Left lung (tissue), 14 donors: ENCODE measurements at places on chromosomes 3 and 15. TPM values are rescaled to one million over a fixed set of nuclear protein-coding genes. Genes with fewer than 3 reads are reported as not detected.
A peak's percentile ranks its signal among the peaks of the same experiment; 100 is the strongest.

DNA sequence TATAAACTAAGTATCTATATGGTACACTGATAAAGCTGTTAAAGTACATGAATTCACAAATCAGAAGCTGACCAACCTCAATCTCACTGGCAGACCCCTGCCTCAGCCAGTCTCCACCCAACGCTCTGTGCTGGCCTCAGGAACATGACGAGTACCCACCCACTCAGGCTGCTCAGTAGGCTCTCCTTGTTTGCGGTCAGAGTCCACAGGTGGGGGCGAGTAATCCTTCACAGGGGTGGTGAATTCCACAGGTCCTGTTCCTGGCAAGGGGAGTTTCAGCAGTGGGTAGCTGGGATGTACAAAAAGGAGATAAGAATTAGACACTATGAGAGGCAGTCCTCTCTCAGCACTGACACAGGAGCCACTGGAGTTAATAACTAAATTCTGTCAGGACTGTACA, 40.9 kb downstream of the SCAP start:
- H3K4me3 ChIP-seq, result no peak overlapping the region
- no peak overlapping the region for H3K27ac ChIP-seq
- no peaks in the 10 kb centered on the region for H3K27me3 ChIP-seq

DNA sequence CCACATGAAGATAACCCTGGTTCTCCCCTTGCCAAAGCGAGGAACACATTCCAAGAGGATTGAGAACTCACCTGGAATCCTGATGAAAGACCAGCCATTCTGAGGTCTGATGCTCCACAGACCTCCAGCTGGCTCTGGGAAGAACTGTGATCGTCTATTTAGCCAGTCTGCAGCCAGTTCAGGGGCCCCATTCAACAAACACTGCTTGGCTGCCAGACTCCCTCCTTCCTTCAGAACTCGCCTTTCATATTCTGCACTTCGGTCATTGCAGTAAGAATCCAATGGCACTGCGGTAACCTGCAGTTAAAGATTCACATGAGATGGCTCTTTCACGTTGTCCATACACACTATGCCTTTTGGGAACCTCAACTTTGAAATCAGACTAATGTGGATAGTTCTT, 67.6 kb downstream of the CHAC1 start:
- no peak for DNase-seq
- no peaks in the 10 kb centered on the region for H3K36me3 ChIP-seq
- H3K4me3 ChIP-seq, result no peak overlapping the region
- no peaks in the 10 kb centered on the region for H3K27me3 ChIP-seq

GRCh38 chr15:83971992-83972391, 263.6 kb upstream of the GOLGA6L4 start:
- no peaks in the 10 kb centered on the region for H3K27me3 ChIP-seq
- no peak overlapping the region for H3K27ac ChIP-seq
- H3K4me1 ChIP-seq, result no peaks in the 10 kb centered on the region
- no peak for DNase-seq

- H3K36me3 ChIP-seq, result no peaks in the 10 kb centered on the region
- peaks cover 43% of the 10 kb centered on the region for H3K4me1 ChIP-seq
- H3K4me3 ChIP-seq, result no peak overlapping the region
- DNase-seq, result no peak
Observed at GRCh38 chr3:16484984-16485383, 28.5 kb downstream of the RFTN1 start.

- H3K36me3 ChIP-seq, result peaks cover 6% of the 10 kb centered on the region
- DNase-seq, result no peak
- peak overlapping the region; percentile 57 for H3K4me3 ChIP-seq
Observed at GRCh38 chr15:96333131-96334016, 2.9 kb downstream of the NR2F2 start.

- no peak for DNase-seq
- H3K4me1 ChIP-seq, result no peaks in the 10 kb centered on the region
- no peak overlapping the region for H3K4me3 ChIP-seq
- no peaks in the 10 kb centered on the region for H3K36me3 ChIP-seq
- H3K27me3 ChIP-seq, result no peaks in the 10 kb centered on the region
Observed at GRCh38 chr3:98726084-98726483, 37.1 kb upstream of the ST3GAL6 start.

- H3K4me1 ChIP-seq, result no peaks in the 10 kb centered on the region
- peaks cover 3% of the 10 kb centered on the region for H3K36me3 ChIP-seq
- H3K27ac ChIP-seq, result no peak overlapping the region
- no peak for DNase-seq
- no peaks in the 10 kb centered on the region for H3K27me3 ChIP-seq
Observed at GRCh38 chr3:67739851-67740250, 85.4 kb upstream of the SUCLG2 start.

- DNase-seq, result peak; percentile 80
- peaks cover 18% of the 10 kb centered on the region for H3K36me3 ChIP-seq
- peak overlapping the region; percentile 74 for H3K4me3 ChIP-seq
- H3K27me3 ChIP-seq, result no peaks in the 10 kb centered on the region
- H3K27ac ChIP-seq, result peak overlapping the region; percentile 79
Observed at GRCh38 chr3:184133840-184134745, 1.1 kb upstream of the EIF2B5 start.

DNA sequence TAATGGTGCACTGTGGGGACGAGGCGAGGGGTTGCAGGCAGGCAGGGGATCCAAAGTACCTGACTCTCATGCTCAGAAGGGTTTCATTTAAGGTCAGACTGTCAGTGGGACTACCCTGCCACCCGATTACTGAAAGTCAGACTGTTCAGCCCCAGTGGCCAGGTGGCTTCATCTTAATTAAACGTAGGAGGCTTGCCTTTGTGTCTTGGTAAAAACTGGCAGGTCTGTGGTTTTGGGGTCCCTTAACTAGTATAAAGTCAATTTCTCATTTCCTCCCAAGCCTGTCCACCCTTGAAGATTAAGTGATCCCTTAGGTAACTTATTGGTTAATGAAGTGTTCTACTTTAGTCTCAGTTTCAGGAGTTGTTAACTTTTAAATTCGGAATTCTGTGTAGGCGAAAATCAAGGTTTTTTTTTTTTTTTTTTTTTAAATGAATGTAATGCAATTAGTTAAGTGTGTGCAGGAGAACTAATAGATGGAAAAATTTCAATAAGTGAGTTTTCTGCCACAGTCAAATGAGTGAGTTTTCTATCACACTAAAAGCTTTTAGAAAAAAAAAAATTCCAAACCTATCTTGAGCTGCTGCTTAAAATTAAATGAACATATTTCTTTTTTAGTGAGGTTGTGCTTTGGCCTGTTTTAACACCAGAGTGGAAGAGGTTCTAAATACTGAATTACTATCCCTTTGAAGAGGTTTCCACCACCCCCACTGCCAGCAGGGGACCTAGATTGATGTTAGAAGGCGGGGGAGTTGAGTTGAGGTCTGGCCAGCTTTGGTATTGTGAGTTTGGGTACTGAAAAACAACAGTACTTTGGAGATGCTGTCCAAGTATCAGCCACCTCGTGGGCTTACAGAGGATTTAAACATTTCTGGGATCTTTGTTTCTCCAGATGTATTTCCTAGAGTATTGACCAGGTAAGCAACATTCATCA, 15.2 kb downstream of the ITPR1 start:
- H3K27me3 ChIP-seq, result no peaks in the 10 kb centered on the region
- no peak overlapping the region for H3K4me3 ChIP-seq
- H3K36me3 ChIP-seq, result no peaks in the 10 kb centered on the region

GRCh38 chr3:45473841-45474240, 85.5 kb downstream of the LARS2 start:
- no peak overlapping the region for H3K27ac ChIP-seq
- no peaks in the 10 kb centered on the region for H3K4me1 ChIP-seq
- peaks cover 49% of the 10 kb centered on the region for H3K36me3 ChIP-seq

GRCh38 chr15:58361273-58361759, 70.5 kb upstream of the LIPC start:
- H3K4me1 ChIP-seq, result no peaks in the 10 kb centered on the region
- DNase-seq, result no peak
- H3K27me3 ChIP-seq, result no peaks in the 10 kb centered on the region
- no peaks in the 10 kb centered on the region for H3K36me3 ChIP-seq

- H3K4me1 ChIP-seq, result no peaks in the 10 kb centered on the region
- no peak overlapping the region for H3K4me3 ChIP-seq
- no peaks in the 10 kb centered on the region for H3K27me3 ChIP-seq
- peak; percentile 8 for DNase-seq
- H3K36me3 ChIP-seq, result no peaks in the 10 kb centered on the region
Observed at GRCh38 chr15:53658827-53659555, 100.5 kb downstream of the WDR72 start.

GRCh38 chr3:185093116-185093515, 59.7 kb downstream of the C3orf70 start:
- H3K27me3 ChIP-seq, result no peaks in the 10 kb centered on the region
- no peak overlapping the region for H3K27ac ChIP-seq
- no peaks in the 10 kb centered on the region for H3K36me3 ChIP-seq
- H3K4me1 ChIP-seq, result no peaks in the 10 kb centered on the region

GRCh38 chr3:197896421-197896820, 53.6 kb upstream of the RPL35A start:
- H3K27me3 ChIP-seq, result no peaks in the 10 kb centered on the region
- no peaks in the 10 kb centered on the region for H3K4me1 ChIP-seq
- DNase-seq, result no peak
- H3K36me3 ChIP-seq, result no peaks in the 10 kb centered on the region
- H3K4me3 ChIP-seq, result no peak overlapping the region
- no peak overlapping the region for H3K27ac ChIP-seq

GRCh38 chr3:85297291-85297690, 338.5 kb downstream of the CADM2 start:
- H3K27ac ChIP-seq, result no peak overlapping the region
- no peaks in the 10 kb centered on the region for H3K36me3 ChIP-seq
- no peaks in the 10 kb centered on the region for H3K4me1 ChIP-seq
- no peaks in the 10 kb centered on the region for H3K27me3 ChIP-seq

DNA sequence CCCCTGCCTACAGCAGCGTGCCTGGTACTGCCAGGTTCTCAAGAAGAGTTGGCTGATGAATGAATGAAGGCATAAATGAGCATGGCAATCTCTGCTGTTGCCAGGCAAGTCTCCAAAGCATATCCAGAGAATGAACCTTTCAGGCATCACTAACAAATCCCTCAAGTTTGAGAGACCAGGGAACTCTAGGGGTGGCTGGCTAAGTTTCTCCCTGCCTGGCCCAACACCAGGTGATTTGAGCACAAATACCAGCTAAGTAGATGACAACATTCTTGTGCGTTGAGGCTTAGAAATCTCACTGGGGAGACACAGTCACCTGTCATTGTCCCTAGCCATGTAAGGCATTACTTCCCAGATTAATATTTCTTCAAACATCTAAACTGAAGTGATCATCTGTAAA, 81.4 kb upstream of the PTX3 start:
- H3K4me1 ChIP-seq, result no peaks in the 10 kb centered on the region
- H3K27me3 ChIP-seq, result no peaks in the 10 kb centered on the region
- no peak for DNase-seq
- H3K4me3 ChIP-seq, result no peak overlapping the region
- H3K27ac ChIP-seq, result no peak overlapping the region

DNA sequence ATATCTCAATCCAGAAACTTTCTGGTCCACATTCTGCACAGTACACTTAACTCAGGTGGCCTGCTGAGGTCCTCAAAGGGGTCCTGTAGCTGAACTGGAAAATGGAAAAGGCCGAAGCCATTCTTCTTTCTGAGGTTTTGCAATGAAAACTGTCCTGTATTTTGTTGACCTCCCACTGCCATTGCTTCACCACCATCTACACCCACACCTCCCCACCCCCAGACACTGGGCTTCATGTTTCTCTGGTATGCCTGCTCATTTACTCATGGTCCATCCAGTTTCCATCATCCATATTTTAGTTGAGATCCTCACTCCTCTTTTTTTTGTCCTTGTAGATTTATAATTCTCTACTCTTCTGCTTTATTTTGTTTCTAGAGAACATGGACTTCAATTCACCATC, 115.7 kb upstream of the SLC24A5 start:
- no peak for DNase-seq
- no peak overlapping the region for H3K27ac ChIP-seq
- no peaks in the 10 kb centered on the region for H3K27me3 ChIP-seq

DNA sequence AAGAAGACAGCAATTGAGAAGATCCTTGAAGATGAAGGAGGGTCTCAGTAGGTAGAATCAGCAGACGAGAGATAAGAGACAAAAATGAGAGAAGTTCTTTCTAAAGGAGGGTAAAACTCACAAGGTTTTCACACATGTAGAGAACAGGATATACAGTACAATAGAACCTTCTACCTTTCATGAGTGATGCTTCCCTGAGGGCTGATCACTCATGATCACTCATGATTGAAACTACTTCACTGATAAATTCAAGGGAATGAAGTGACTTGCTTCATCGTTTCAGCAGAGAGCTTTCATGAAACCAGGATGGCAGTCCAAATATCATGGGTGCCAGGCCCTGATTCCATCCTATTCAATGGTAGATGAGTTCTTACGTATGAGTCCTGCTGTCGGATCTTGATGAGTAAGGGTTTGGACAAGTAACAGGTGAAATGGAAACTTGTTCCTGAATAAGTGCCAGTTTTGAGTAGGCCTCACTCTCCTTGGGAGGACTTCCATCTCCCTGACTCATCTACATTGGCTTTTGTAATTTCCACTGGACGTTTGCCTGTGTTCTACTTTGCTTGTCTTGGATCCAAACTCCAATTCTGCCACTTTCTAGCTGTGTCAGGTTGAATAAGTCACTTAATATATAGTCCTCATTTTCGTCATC, 9.6 kb upstream of the CLDN16 start:
- no peak overlapping the region for H3K4me3 ChIP-seq
- H3K4me1 ChIP-seq, result no peaks in the 10 kb centered on the region
- no peaks in the 10 kb centered on the region for H3K36me3 ChIP-seq
- no peak overlapping the region for H3K27ac ChIP-seq
- no peaks in the 10 kb centered on the region for H3K27me3 ChIP-seq
- no peak for DNase-seq

Gene SEMA3B
- 56.8 TPM for total RNA-seq

Gene CLDN11
- 12.4 TPM for total RNA-seq

Gene GOLGA8T
- not detected for total RNA-seq

Gene ISG20
- total RNA-seq, result 23.6 TPM

Gene NXPE3
- 17.0 TPM for total RNA-seq

Gene ZNF501
- 4.4 TPM for total RNA-seq

Gene FURIN
- total RNA-seq, result 114 TPM

Gene PDCD7
- 18.8 TPM for total RNA-seq

Gene MST1R
- total RNA-seq, result 51.1 TPM

Gene TNIK
- 41.3 TPM for total RNA-seq

Gene PLSCR5
- not detected for total RNA-seq

Gene GNAT1
- total RNA-seq, result not detected

Gene POLQ
- total RNA-seq, result 2.1 TPM

Gene ZNF148
- 44.3 TPM for total RNA-seq

Gene ST3GAL6
- 30.8 TPM for total RNA-seq

Gene AP3B2
- 0.82 TPM for total RNA-seq

Gene PIF1
- total RNA-seq, result 2.7 TPM

Gene OIP5
- 3.4 TPM for total RNA-seq

Gene AGTR1
- total RNA-seq, result 7.2 TPM

Gene CLEC3B
- 74.0 TPM for total RNA-seq

Gene ASB14
- 0.13 TPM for total RNA-seq

Gene MEIS2
- total RNA-seq, result 14.1 TPM

Gene SAMMSON
- not detected for total RNA-seq

Gene LRRIQ4
- total RNA-seq, result 0.18 TPM
